ENCODE measurements at places on chromosomes 12 and 14. TPM values are rescaled to one million over a fixed set of nuclear protein-coding genes. Genes with fewer than 3 reads are reported as not detected.
A peak's percentile ranks its signal among the peaks of the same experiment; 100 is the strongest.

The KRT82 gene
- not detected for total RNA-seq

The NRIP2 gene
- total RNA-seq: not detected

- DNase-seq: no peak
These were observed 222.6 kb downstream of the RGS6 start for GRCh38 chr14:72154645-72155378.

DNA sequence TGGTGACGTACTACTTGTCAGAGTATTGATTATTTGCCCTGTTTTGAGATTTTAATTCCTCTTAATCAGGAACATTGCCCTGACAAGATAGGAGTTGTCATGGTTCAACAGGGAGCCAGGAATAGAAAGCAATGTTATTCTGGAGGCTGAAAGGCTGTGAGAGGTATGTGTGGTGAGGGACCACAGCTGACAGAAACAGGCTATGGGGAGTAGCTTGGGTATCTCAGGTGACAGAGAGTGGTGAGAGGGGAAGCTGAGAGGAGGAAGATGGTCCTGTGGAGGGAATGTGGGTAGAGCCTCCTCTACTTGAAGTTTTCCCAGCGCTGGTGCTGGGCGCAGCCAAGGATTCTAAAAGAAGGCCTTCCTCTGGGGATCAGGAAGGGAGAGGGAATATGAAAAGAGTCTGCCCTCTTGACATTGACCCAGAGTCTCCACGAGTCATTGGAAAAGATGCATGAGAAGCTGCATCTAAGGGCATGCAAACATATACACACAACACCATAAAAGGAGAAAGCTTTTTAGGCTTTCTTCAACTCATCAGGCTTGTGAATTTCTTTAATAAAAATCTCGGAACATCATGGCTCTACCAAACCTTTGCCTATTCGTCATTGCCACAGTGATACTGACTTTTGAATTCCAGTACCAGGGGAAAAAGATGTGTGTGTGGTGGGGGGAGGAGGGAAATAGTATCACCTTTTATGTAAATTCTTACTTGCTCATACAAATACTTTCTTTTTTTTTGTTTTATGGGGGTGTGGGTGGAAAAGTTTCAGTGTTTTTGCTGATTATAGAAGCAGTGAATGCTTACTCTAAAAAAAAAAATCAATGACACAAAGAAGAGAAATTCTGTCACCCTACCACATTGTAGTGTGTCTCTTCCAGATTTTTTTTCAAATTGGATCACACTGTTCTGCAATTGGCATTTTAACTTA lies 39.9 kb upstream of the DHRS7 start:
- peak; percentile 35 for DNase-seq

- DNase-seq: no peak
These were observed 115.2 kb downstream of the LGMN start for GRCh38 chr14:92633274-92633616.
